HFF-Myc (cell line): ENCODE measurements at places on chromosomes 11 and 22.
A peak's percentile ranks its signal among the peaks of the same experiment; 100 is the strongest.

DNA sequence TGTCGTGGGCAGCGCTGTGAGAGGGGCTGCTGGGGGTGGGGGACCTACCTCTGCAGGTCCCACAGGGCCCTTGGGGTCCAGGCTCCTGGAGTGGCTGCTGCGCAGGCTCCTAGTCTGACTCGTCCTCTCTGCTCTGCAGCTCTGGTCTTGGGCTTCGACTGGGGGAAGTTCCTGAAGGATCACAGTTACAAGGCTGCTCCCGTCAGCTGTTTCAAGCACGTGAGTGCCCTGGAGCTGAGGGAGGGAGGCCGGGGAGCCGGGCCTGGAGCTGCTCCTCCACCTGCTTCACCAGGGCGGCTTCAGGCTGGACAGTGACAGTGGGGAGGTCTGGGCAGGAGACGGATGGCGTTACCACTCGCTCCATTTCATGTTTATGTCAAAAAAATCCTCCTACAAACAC lies 11.9 kb downstream of the L3MBTL2 start:
- DNase-seq, result no peak

DNA sequence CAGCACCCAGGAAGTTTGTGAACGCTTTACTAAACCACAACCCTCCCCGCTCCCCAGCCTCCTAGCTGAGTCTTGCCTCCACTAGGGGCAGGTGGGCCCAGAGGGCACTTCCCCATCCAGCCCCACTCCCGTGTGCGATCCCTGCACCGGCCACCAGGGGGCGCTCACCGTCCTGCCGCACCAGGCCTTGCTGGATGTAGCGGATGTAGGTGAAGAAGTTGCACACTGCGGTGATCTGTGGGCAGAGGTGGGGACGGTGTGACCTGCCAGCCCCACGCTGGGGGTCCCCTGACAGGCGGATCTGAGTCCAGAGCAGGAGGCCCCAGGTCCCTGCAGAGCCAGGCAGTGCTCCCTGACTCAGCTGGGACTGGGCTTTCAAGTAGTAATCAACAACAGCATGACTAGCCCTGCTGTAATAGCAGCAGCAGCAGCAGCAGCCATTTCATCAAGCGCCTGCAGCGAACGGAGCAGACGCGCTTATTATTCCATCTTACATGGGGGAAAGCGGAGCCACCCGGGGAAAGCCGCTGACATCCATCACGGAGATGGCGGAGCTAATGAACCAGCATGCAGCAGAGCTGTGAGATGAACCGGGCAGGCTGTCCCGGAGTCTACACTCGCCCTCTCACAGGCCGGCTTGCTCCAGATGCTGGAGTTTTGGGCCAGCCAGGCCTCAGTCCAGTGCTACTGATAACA lies 7.9 kb upstream of the FADS3 start:
- DNase-seq, result peak; percentile 29

GRCh38 chr11:87150936-87151335 lies 113.2 kb downstream of the TMEM135 start:
- no peak for DNase-seq

GRCh38 chr11:60813324-60813723 lies 28.2 kb downstream of the MS4A10 start:
- DNase-seq, result no peak

GRCh38 chr11:69718147-69718546 lies 14.3 kb upstream of the FGF19 start:
- no peak for DNase-seq

- DNase-seq, result no peak
Measured at GRCh38 chr22:17167486-17167885, 8.4 kb upstream of the HDHD5 start.
